Right atrium auricular region (tissue), 2 donors: ENCODE measurements at places on chromosomes 4 and X. TPM values are rescaled to one million over a fixed set of nuclear protein-coding genes. Genes with fewer than 3 reads are reported as not detected.
A peak's percentile ranks its signal among the peaks of the same experiment; 100 is the strongest.

- no peaks in the 10 kb centered on the region for H3K4me1 ChIP-seq
- DNase-seq: no peak
- no peaks in the 10 kb centered on the region for H3K36me3 ChIP-seq
- no peaks in the 10 kb centered on the region for H3K27me3 ChIP-seq
These were observed 1.6 kb downstream of the CXCL1 start for GRCh38 chr4:73870768-73871167.

DNA sequence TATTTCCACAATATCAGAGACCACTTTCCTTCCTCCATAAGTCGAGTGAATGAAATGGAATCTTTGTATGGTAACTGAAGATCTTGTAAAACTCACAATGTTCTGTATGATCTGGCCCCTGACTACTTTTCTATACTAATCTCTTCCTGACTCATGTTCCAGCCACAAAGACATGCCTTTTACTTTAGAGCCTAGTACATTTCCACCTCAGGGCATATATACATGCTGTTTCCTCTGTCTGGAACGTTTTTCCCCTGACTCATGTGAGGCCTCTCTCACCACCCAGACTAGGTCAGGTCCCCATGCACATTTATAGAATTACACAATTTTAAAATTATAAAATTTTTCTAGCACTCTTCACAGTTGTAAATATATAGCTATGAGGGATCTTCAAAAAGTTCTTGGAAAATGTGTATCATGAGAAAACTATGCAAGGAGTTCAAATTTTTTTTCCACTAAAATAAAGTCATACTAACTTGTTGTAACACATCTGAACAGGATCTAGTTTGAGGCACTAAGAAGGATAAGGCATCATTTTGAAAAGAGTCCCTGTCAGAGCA is 208.8 kb downstream of the SH2D1A start:
- no peaks in the 10 kb centered on the region for H3K36me3 ChIP-seq
- no peak overlapping the region for H3K27ac ChIP-seq
- no peaks in the 10 kb centered on the region for H3K4me1 ChIP-seq

- no peak overlapping the region for H3K27ac ChIP-seq
- H3K4me3 ChIP-seq: no peak overlapping the region
- no peaks in the 10 kb centered on the region for H3K27me3 ChIP-seq
These were observed 59.4 kb upstream of the PLAC1 start for GRCh38 chrX:134717698-134718097.

GRCh38 chr4:112094330-112094729 is 50.9 kb upstream of the FAM241A start:
- no peaks in the 10 kb centered on the region for H3K27me3 ChIP-seq
- H3K36me3 ChIP-seq: no peaks in the 10 kb centered on the region
- no peaks in the 10 kb centered on the region for H3K4me1 ChIP-seq
- DNase-seq: no peak

DNA sequence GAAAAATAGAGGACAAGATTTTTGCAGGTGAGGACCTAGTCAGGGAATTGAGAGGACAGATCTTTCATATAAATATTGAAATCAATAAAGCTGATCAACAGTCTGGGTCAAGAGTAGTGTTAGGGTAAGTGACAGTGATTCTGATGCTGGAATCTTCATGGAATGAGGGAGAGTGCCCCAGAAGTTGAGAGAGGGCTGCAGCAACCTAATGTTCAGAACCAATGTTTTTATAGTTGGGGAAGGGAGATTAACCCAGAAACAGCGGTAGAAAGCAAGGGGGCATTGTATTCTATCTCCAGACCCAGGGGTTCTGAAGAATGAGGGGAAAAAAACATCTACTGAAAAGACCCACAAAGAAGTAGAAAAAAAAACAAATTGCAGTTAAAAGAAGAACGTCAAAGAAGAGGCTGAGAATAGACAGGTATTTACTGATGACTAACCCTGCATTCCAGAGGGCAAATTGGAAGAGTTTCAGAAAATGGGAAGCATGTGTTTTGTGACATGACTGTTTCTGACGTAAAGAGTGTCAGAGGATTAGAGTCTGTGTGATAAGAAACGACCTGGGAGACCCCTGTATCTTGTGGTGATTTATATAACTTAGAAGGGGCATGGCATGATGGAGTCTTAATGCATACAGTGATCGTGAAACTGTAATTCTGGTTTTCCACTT is 819.6 kb upstream of the EPHA5 start:
- H3K4me1 ChIP-seq: no peaks in the 10 kb centered on the region
- H3K4me3 ChIP-seq: no peak overlapping the region
- H3K36me3 ChIP-seq: no peaks in the 10 kb centered on the region
- no peak overlapping the region for H3K27ac ChIP-seq

DNA sequence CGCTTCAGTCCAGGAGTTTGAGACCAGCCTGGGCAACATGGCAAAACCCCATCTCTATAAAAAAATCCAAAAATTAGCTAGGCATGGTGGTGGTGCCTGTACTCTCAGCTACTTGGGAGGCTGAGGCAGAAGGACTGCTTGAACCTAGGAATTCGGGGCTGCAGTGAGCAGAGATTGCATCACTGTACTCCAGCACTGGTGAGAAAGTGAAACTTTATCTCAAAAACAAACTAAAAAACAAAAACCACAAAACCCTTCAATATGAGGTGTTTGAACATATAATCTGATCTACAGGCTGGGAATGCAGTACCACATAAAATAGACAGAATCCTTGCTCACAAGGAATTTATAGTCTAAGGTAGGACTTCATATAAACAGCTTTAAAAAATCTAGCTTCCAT is 103.9 kb downstream of the PDS5A start:
- H3K27me3 ChIP-seq: no peaks in the 10 kb centered on the region
- H3K4me1 ChIP-seq: no peaks in the 10 kb centered on the region
- no peak overlapping the region for H3K27ac ChIP-seq
- no peak for DNase-seq
- H3K4me3 ChIP-seq: no peak overlapping the region

The ERAS gene
- not detected for total RNA-seq

- no peak for DNase-seq
- H3K4me1 ChIP-seq: no peaks in the 10 kb centered on the region
- H3K36me3 ChIP-seq: no peaks in the 10 kb centered on the region
- H3K27ac ChIP-seq: no peak overlapping the region
- H3K4me3 ChIP-seq: no peak overlapping the region
These were observed 161.8 kb upstream of the PCDH18 start for GRCh38 chr4:137694138-137694537.

GRCh38 chr4:143215873-143216272 is 31.2 kb downstream of the USP38 start:
- no peak for DNase-seq
- H3K4me3 ChIP-seq: no peak overlapping the region
- no peaks in the 10 kb centered on the region for H3K27me3 ChIP-seq
- peaks cover 27% of the 10 kb centered on the region for H3K36me3 ChIP-seq

DNA sequence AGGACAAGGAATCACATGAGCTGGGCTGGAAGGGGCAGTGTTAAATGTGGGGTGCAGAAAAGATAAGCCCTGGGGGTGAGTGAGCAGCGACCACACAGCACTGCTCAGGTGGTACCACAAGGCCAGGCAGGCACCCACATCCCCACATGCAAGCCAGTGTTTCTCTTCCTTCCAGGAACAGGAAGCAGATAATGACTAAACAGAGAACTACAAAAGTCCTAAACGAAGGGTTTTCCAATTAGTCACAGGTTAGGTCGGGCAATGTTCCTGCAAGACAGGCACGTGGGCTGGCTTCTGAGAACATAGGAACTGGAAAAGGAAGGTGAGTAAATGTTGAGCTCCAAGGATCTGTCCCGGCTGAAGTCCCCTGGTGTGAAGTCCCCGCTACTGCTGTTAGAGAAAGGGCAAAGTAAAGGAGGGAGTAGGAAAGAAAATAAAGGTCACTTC is 19.5 kb downstream of the RELL1 start:
- H3K27me3 ChIP-seq: no peaks in the 10 kb centered on the region
- no peak overlapping the region for H3K4me3 ChIP-seq
- peak overlapping the region; percentile 63 for H3K27ac ChIP-seq
- H3K4me1 ChIP-seq: peaks cover 61% of the 10 kb centered on the region
- no peaks in the 10 kb centered on the region for H3K36me3 ChIP-seq
- no peak for DNase-seq

- no peak for DNase-seq
- H3K27ac ChIP-seq: no peak overlapping the region
- no peak overlapping the region for H3K4me3 ChIP-seq
- H3K4me1 ChIP-seq: no peaks in the 10 kb centered on the region
These were observed 331.5 kb upstream of the EMCN start for GRCh38 chr4:100849319-100849718.

DNA sequence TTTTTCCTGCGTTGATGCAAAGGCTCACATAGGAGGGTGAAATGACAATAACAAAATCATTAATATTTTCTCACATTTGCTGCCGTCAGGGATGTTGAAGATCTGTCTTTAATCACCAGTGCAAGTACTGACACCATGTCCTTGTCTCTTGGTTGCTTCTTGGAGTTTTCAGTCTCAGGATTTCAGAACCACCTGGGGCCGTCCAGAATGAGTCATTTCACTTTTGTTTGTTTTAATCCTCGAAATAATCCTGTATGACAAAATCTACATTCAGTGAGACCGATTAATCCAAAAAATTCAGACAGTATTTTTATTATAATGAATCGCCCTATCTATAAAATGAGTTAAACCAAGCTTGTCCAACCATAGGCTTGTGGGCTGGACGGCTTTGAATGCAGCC is 47.2 kb downstream of the NEIL3 start:
- no peaks in the 10 kb centered on the region for H3K27me3 ChIP-seq
- no peaks in the 10 kb centered on the region for H3K36me3 ChIP-seq
- no peaks in the 10 kb centered on the region for H3K4me1 ChIP-seq

GRCh38 chrX:119288890-119289393 is 52.9 kb downstream of the PGRMC1 start:
- H3K36me3 ChIP-seq: no peaks in the 10 kb centered on the region
- no peaks in the 10 kb centered on the region for H3K4me1 ChIP-seq
- DNase-seq: no peak

The SSX3 gene
- total RNA-seq: not detected

- peak overlapping the region; percentile 87 for H3K27ac ChIP-seq
- peak overlapping the region; percentile 74 for H3K4me3 ChIP-seq
- DNase-seq: peak; percentile 65
- H3K4me1 ChIP-seq: no peaks in the 10 kb centered on the region
These were observed 875 bp downstream of the LAP3 start for GRCh38 chr4:17577665-17578481.

DNA sequence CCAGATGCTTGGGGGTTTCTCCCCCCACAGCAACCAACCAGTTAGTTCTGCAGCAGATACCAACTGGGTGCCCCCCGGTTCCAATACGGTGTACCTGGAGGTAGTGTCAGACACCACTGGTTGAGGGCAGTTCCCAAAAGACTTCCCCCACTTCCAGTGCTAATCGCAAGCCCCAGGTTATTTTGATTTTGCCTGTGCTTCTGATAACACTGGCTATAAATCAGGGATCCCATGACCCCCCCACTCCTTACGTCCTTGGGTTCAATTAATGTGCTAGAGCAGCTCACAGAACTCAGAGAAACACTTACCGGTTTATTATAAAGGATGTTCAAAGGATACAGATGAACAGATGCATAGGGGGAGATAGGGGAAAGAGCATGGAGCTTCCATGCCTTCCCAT is 5.5 kb downstream of the CLCN3 start:
- H3K36me3 ChIP-seq: no peaks in the 10 kb centered on the region
- DNase-seq: no peak
- no peaks in the 10 kb centered on the region for H3K27me3 ChIP-seq
- H3K4me3 ChIP-seq: no peak overlapping the region

GRCh38 chr4:183342541-183343533 is 20.6 kb upstream of the CLDN24 start:
- H3K27me3 ChIP-seq: no peaks in the 10 kb centered on the region
- no peak overlapping the region for H3K4me3 ChIP-seq
- no peaks in the 10 kb centered on the region for H3K36me3 ChIP-seq
- DNase-seq: no peak
- no peaks in the 10 kb centered on the region for H3K4me1 ChIP-seq

DNA sequence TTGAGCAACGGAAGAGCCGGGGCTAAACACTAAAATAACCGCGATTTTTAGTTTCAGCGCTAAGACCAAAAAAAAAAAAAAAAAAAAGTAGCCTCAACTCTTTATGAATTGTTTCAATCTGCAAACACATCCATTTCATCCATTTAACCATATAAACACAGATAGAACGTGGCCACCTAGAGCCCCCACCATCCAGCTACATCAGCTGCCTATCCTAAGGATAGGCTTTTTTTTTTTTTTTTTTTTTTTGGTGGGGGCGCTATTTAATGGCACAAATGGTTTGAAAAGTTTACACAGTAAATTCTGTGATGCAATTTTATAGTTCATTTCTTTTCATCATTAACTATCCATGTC is 492 bp upstream of the HDAC8 start:
- no peak for DNase-seq
- H3K4me3 ChIP-seq: peak overlapping the region; percentile 56
- H3K27ac ChIP-seq: peak overlapping the region; percentile 68
- H3K27me3 ChIP-seq: no peaks in the 10 kb centered on the region

The FGF13 gene
- total RNA-seq: 1.3 TPM

DNA sequence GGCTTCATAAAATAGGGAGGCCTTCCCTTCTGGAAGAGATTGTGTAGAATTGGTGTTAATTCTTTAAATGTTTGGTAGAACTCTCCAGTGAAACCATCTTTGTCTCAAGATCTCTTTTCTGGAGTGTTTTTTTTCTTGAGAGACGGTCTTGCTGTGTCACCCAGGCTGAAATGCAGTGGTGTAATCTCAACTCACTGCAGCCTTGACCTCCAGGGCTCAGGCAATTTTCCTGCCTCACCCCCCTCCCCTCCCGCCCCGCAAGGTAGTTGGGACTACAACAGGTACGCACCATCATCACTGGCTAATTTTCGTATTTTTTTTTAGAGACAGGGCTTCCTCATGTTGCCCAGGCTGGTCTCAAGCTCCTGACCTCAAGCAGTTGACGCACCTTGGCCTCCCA is 12.1 kb downstream of the SMS start:
- no peaks in the 10 kb centered on the region for H3K27me3 ChIP-seq
- no peaks in the 10 kb centered on the region for H3K4me1 ChIP-seq
- H3K27ac ChIP-seq: no peak overlapping the region

The GIMD1 gene
- total RNA-seq: not detected

- H3K27ac ChIP-seq: peak overlapping the region; percentile 58
- H3K36me3 ChIP-seq: no peaks in the 10 kb centered on the region
- peaks cover 4% of the 10 kb centered on the region for H3K4me1 ChIP-seq
These were observed 32.3 kb upstream of the BBS12 start for GRCh38 chr4:122700178-122700725.

GRCh38 chrX:39144323-39144722 is 343.1 kb downstream of the MID1IP1 start:
- DNase-seq: no peak
- no peak overlapping the region for H3K27ac ChIP-seq
- H3K4me3 ChIP-seq: no peak overlapping the region
- H3K36me3 ChIP-seq: no peaks in the 10 kb centered on the region
- no peaks in the 10 kb centered on the region for H3K27me3 ChIP-seq

The PRICKLE3 gene
- total RNA-seq: 12.7 TPM
